ENCODE measurements at places on chromosomes 4 and X.

DNA sequence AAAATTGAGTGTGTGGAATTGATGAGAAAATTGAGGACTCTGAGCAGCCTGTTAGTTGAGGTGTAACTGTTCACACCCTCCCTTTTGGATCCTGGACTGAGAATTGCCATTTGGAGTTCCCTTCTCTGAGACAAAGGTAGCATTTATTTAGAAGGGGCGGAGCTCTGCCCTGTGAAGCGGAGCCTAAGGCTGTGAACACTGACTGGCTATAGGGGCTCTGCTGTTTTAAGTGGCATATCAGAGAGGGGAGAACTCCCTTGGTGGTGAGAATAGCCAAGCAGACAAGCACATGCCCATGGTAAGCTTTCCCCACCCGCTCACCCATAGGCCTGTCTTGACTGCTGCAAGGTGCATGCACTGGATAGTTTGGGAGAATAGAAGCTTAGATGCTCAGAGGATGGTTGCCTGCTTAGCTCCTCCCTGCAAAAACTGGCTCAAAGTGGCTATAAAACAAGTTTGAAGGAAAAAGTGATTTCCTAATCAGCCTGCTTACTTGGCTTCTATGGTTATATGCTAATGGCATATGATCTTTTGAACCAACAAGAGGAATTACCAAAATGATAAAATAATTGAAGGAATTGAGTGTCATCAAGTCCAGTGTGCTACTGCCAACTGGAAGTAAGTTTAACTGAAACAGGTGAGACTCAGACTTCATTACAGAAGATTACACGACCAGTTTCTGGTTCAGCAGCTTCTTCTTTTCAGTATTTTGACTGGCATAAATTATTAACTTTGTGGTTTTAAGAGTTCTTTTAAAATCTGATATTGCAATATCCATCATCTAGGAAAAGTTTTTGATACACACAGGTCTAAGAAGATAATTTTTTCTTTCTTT lies 108.4 kb downstream of the AFF1 start:
- DNase-seq = no peak

- no peak for DNase-seq
Observed at GRCh38 chrX:41730081-41730480, 6.1 kb downstream of the GPR82 start.

GRCh38 chrX:40094041-40094899 lies 3.5 kb downstream of the BCOR start:
- no peak for DNase-seq

GRCh38 chr4:181618896-181619295 lies 624.3 kb upstream of the TENM3 start:
- no peak for DNase-seq

DNA sequence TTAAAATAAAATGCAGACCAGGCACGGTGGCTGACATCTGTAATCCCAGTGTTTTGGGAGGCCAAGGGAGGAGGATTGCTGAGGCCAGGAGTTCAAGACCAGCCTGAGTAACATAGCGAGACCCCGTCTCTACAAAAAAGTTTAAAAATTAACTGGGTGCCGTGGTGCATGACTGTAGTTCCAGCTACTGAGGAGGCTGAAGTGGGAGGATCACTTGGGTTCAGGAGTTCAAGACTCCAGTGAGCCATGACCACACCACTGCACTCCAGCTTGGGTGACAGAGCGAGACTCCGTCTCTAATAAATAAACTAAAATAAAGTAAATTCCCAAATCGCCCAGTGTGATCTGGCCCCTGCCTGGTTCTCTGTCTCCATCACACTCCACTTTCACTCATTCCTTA lies 43.7 kb downstream of the TENM3 start:
- no peak for DNase-seq

DNA sequence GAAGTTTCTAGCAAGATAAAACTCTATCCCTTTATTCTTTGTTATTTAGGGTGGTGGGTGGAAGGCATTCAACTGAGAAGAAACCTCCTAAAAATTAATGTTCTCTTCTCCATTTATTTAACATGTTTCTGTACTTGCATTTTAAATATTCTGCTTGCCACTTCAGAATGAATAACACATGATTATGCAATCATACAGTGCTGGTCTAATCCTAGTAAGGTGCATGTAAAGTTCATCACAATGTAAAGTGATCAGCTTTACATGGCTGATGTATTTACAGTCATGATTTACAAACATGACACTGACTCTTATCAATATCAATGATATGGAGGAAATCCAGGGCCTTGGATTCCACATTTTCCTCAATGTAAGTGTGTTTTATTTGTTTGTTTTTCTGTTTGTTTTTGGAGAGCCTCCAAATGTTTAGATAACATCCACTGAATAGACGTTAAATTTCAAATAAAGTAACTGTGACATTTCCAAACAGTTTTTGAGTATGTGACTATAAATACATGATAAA lies 342.1 kb upstream of the CTSO start:
- no peak for DNase-seq

DNA sequence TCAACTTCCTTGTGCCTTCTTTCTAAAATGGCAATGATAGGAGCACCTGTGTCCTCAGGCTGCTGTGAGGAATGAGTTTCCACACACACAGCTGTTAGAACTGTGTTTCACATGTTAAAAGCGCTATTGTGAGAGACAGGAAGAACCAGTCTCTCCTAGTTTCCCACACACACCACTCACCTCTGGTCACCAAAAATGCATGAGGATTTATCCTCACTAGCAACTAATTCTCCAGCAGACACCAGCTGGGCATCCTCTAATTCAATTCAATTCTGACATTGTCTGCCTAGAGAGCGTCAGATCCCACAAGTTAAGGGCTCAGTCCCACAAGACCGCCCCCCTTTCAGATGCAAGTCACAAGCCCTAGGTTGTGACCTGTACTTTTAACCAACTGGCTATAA lies 29.0 kb upstream of the SLC2A9 start:
- no peak for DNase-seq

DNA sequence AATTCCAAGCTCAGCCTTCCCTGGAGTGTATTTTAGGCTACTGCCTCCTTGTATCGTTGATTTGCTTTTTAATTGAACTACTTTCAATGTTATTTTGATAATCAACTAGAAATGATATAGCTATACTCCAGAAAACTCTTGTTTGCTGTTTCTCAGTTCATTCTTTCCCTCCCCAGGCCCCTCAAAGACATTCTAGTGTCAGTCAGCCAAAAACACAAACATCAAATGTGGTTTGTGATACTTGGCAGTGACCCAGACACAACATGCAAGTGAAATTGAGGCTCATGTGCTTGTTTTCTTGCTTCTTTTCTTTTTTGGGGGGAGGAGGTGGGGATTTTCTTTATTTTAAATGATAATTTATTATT lies 7.6 kb downstream of the FAT4 start:
- no peak for DNase-seq

- no peak for DNase-seq
Observed at GRCh38 chr4:18976884-18977283, 955.3 kb upstream of the LCORL start.

GRCh38 chr4:164695650-164696049 lies 58.3 kb upstream of the SMIM31 start:
- no peak for DNase-seq

GRCh38 chr4:101604976-101605375 lies 185.6 kb upstream of the BANK1 start:
- no peak for DNase-seq

DNA sequence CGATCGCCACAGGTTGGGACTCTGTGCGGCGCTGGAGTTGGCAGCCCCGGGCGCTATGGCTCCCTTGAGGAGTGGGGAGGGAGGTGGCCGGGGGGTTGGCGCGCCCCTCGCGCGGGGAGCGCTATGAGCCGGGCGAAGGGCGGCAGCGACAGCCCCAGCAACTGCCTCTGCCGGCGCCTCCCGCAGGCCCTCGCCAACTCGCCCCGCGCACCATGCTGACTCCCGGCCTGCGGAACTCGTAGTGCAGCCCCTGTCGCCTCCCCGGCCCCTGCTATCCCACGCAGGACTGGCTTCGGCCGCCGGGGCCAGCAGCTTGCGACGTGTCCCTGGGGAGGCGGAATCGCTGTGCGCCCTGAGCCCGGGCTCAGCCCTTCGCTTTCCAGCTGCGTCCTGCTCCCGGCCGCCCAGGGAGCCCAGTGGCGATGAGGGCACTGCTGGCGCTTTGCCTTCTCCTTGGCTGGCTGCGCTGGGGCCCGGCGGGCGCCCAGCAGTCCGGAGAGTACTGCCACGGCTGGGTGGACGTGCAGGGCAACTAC lies 415 bp downstream of the SHISA3 start:
- DNase-seq = no peak

DNA sequence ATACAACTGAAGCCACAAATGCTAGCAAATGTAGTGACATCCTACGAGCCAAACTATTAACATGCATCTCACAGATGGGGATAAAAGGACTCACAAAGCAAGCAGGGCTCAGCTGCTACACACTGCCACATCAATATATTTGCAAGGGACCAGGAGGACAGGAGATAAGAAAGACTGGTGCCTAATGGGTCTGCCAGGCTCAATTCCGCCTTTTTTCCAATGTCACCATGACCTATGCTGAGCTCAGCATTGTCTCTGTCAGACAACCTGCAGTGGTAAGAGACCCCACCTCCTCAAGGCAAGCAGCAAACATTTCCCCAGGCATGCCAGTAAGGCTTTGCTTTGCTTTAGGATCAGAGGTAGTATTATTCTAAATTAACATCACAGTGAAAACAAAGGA lies 435 bp downstream of the DCX start:
- DNase-seq = no peak

GRCh38 chr4:185335579-185335978 lies 60.1 kb downstream of the LRP2BP start:
- no peak for DNase-seq

- DNase-seq = no peak
Observed at GRCh38 chr4:148062301-148062950, 330.5 kb downstream of the ARHGAP10 start.

- DNase-seq = no peak
Observed at GRCh38 chr4:76211769-76212708, 1.6 kb downstream of the SCARB2 start.

- no peak for DNase-seq
Observed at GRCh38 chrX:103913356-103914020, 48.9 kb upstream of the TMSB15B start.

GRCh38 chr4:67723949-67724348 lies 23.0 kb upstream of the UBA6 start:
- DNase-seq = no peak

GRCh38 chr4:40040908-40041307 lies 15.7 kb upstream of the N4BP2 start:
- no peak for DNase-seq

DNA sequence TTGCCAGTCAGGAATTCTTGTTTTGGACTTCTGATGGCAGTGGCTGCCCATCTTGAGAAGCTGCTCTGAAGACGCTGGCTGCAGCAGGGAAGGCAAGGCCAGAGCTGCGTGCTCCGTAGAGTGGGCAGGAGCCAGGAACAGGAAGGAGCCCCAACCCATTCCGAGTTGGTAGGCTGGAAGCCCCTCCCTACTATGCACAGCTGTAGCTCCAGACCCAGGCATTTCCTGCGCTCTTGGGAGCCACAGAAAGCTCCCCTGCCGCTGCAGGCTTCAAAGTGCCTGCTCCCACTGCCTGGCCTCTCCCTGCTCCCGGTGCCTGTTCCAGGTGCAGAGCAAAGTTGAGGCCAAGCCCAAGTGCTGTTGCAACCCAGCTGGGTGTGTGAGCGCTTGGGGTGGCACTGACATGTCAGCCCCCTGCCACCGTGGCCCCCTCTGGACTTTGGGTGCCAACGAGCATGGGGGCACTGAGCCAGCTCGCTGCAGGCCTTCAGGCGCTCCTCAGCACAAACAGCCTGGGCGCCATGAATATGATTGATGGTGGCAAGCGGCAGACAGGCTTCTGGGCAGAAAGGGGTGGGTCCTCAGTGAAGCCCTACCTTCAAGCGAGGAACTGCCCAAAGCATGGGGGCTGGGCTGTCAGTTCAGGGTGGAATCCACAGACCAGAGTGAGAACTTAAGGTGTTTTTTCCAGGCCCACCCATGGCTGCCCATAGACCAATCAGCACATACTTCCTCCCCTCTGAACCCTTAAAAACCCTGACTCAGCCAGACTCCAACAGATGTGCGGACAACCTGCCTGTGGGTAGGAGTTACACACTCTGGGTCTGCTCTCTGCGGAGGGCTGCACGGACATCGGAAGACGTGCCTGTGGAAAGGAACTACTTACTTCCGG lies 677.2 kb upstream of the INTU start:
- DNase-seq = no peak

GRCh38 chrX:66728818-66729271 lies 90.0 kb upstream of the EDA2R start:
- peak; percentile 6 for DNase-seq

DNA sequence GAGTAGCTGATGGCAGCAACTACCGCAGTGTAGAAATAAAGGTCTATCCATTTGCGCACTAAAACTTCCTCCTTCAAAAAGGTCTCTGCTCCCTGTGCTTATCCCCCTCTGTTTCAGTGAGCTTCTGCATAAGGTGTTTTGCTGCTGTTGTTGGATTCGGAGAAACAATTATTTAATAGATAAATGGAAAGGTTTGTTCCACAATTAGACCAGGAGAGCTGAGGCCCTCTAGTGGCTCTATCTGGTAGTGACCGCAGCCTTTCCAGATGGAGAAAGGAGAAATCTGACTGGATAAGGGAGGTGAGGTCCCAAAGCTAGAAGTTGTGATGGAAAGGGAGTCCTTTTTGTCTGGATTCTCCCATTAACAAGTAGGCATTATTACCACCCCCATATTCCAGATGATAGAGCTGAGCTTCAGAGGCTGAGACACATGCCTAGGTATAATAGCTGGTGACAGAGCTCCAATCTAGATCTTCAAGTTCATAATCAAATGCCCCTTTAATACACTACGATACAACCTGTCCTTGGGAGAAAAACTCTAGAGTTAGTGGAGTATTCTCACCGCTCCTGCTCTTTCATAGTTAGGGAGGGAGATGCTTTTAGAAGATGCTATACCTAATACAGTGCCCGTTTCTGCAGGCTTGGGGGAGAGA lies 5.1 kb upstream of the GABRQ start:
- DNase-seq = no peak

DNA sequence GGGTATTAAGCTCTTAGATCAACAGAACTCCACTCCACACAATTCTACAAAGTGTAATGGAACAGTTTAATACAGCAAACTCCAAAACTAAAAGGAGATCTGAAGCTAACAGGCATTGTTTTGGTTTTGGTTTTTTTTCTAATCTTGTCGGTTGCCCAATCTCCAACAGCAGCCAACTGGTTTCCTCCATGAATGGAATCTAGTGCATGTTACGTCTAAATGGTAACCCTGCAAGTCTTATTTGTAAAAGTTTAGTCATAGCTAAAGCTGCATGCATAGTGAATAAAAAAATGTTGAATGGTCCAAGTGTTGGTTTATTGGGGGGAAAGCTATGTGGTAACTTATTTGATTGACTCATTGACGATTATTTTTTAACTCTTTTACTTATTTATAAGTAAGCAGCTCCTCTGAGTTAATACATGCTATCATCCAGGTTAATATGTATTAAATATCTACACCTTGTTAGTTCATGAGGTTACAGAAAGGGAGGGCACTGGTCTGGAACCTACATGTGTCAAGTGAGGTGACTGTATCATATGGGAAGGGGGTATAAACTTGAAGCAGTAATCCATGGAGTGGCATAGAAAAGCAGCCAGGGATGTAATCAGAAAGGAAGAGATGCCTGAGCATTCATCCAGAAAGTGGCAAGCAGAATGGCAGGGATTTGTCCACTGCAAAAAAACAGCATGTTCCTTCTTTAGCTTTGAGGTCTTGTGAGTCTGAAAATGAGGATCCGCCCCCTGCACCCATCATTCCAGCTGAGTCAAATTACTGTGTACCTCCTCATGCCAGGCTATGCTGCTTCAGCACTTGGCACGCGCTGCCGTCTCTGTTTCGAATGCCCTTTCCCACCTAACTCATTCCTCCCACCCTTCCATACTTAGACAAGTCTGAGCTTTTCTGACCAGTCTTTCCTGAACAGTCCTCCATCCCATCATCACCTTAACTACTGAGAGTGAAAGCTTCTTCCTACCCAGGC lies 81.7 kb downstream of the PDGFC start:
- no peak for DNase-seq

Data from stimulated activated CD8-positive, alpha-beta memory T cell treated with anti-CD3 and anti-CD28 coated beads, Interleukin-2, amount 100 ng/mL, for 1 hour (primary cell).